Pulmonary artery endothelial cell (primary cell): ENCODE measurements at places on chromosomes 2 and 18. TPM values are rescaled to one million over a fixed set of nuclear protein-coding genes. Genes with fewer than 3 reads are reported as not detected.

TUBB8B gene
- not detected in 2 replicates for total RNA-seq

SLC9A4 gene
- not detected in 2 replicates for total RNA-seq

SKOR2 gene
- not detected in 2 replicates for total RNA-seq

RNF138 gene
- 37.1 and 46.1 TPM in 2 replicates for total RNA-seq

IMMT gene
- total RNA-seq: 67.0 and 68.9 TPM in 2 replicates
